ENCODE measurements at places on chromosomes 6 and 20.

DNA sequence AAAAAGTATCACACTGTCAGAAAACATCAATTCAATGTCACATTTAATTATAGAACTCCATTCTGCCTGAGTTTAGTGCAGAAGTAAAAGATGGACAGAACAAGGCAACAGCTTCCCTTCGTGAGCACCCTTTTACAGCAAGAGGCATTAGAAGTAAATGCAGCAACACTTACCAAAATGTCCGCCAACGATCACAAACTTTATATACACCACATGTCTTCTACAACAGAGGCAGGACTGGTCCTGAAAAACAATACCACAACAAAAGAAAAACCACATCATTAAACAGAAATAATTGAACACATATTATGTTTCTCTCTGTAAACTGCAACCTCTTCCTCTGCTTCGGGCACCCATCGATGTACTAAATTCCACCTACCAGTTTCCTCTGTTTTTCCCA lies 92.9 kb downstream of the FYN start:
- DNase-seq = no peak

GRCh38 chr6:36545767-36546307 lies 1.4 kb downstream of the STK38 start:
- DNase-seq = no peak

- DNase-seq = no peak
Observed at GRCh38 chr6:16471910-16472297, 233.5 kb downstream of the GMPR start.

GRCh38 chr6:44127186-44128019 lies at the start of the genes MRPL14 and TMEM63B:
Gene MRPL14, minus strand, starts transcription at chr6:44127452. Its CDS starts 10,841 bp downstream, at chr6:44116611.
Gene TMEM63B, plus strand, starts transcription at chr6:44127554. Its CDS starts 7,031 bp downstream, at chr6:44134585.
- DNase-seq = peak; percentile 93

DNA sequence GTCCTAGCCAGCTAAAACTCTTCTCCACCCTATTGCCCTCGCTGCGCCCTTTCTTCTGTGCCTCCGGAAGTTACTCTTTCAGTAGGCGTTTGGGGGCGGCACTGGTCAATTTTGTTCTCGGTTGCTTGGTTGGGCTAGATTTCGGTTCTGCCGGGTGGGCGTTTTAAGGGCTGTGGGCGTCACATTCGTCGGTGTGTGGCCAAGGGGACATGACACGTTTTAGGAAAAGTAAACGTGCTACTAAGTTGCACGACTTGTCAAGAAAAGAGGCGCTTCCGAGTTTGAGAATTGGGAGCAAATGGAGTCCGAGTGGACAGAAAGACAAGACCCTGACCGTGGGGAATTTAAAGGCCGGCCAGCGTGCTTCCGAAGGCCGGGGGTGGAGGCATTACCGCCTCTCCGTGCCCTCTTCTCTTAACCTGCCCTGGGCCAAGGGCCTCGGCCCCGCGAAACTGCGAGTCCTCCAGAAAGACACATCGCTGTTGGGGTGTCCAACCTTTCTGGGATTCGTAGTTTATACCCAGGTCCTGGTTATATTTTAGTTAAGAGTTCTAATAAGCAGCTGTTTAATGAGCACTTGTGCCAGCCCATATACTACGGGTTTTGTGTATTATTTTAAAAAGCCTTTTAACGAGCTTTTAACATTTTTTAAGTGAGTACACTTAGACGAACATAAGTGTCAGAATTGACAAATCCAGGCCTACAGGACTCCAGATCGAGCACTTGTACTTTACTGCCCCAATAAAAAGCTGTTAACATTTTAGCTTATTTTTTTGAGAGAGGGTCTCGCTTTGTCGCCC lies 664 bp upstream of the BAG6 start:
- no peak for DNase-seq

- no peak for DNase-seq
Observed at GRCh38 chr20:50574586-50574985, 64.4 kb downstream of the PTPN1 start.

GRCh38 chr6:170270984-170271593 lies 19.8 kb downstream of the DLL1 start:
- no peak for DNase-seq

DNA sequence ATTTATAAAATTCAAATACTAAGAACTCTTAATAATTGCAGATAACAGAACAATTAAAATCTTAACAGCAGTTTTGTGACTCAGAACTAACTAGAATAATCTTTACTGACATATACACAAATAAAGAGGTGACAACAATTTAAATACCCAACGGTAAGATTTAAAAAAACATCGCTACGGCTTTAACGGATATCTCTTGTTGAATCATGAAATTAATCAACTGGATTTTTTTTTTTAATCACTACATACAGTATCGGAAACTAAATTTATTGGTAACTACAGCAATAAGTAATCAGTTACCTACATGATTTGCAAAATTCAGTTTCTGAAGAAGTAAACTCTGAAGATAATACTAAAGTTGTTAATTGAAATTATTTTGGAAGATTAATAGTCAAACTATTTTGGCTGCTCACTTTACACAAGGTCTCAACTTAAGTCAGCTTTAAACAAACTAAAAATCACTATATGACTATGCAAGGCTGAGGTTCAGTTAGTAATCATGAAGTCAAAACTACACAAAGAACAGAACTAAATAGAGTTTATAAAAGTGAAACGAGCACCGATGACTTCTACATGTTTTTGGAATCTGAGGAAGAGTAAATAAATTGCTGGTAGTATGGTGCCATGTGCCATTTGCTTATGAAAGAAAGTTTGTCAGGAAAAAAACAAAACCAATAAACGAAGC lies 128.8 kb downstream of the HUS1B start:
- DNase-seq = no peak

GRCh38 chr6:73610444-73611275 lies 43.1 kb downstream of the SLC17A5 start:
- no peak for DNase-seq

- no peak for DNase-seq
Observed at GRCh38 chr6:11362564-11362963, 130.1 kb upstream of the NEDD9 start.

GRCh38 chr20:32964575-32964974 lies 39.7 kb downstream of the SUN5 start:
- DNase-seq = no peak

DNA sequence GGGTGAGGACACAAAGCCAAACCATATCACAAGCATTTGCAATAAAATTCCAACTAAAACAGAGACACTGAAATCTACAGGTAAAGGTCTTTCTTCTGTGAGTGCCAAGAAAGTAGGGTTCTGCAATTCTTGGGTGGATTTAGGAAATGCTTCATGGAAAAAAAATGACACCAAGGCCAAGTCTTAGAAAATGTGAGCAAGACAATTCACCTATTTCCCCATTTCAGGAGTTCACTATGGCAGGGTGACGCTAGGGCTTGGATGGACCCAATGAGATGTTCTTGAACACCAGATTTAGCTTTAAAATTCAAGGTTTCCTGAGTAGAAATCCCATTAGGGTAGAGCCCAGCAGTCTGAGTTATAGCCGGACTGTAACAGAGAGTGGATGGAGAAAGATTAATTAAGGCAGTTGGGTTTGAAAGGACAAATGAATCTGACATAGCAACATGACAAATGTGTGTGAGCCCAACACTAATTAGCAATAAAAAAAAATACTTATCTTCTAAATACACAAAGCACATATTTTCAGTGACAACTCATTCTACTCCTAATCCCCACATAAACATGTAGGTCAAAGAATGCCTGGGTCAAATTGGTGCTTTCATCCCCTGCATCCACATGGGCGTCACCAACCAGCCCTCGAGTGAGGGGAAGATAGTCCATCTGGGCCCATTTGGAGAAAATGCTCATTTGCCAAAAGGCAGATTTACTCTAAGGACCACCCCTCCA lies 180.4 kb upstream of the JARID2 start:
- DNase-seq = no peak

GRCh38 chr6:104682722-104683643 lies 176.7 kb downstream of the HACE1 start:
- DNase-seq = no peak

- no peak for DNase-seq
Observed at GRCh38 chr20:23476015-23476754, 14.7 kb upstream of the CST8 start.

All from activated naive CD4-positive, alpha-beta T cell treated with anti-CD3 and anti-CD28 coated beads, Interleukin-2, amount 50 U/mL, for 72 hours (primary cell).